ENCODE measurements at places on chromosomes 3 and 15.
A peak's percentile ranks its signal among the peaks of the same experiment; 100 is the strongest.

DNA sequence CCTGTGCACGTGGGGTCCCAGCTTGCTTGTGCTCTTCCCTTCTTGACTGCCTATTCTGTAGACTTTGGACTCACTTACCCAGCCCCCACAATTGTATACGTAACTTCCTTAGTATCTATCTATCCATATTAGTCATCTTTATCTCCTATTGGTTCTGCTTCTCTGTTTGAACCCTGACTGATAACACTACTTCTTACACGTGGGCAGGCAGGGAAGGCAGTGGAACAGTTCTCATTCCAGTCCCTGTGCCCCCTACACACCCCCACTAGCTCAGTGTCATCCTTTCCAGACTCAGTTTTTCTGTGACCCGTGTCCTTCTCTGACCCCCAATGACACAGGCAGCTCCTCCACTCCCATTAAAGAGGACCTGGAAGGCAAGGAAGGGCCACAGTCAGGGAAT lies 74.2 kb upstream of the FBN1 start:
- no peak for DNase-seq

DNA sequence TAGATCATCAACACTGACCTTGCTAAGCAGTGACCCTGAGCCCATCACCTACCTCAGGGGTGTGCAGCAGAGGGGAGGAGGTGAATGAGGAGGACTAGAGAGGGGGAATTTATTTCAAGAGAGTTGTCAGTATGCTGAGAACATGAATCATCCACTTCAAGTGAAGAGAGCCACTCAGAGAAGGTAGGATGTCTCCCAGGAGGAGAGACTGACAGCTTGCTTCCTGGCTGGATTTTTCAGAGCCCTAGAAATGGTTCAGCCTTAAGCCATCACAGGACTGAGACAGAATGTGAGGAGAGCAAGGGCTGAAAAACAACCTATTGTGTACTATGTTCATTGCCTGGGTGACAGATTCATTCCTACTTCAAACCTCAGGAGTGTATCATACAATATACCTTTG lies 34.8 kb downstream of the CCNL1 start:
- no peak for DNase-seq

- DNase-seq = no peak
Observed at GRCh38 chr3:112376992-112377391, 44.0 kb downstream of the CD200 start.

GRCh38 chr3:88443066-88443465 lies 293.3 kb downstream of the C3orf38 start:
- DNase-seq = no peak

- DNase-seq = no peak
Observed at GRCh38 chr3:55622733-55623132, 135.6 kb upstream of the WNT5A start.

DNA sequence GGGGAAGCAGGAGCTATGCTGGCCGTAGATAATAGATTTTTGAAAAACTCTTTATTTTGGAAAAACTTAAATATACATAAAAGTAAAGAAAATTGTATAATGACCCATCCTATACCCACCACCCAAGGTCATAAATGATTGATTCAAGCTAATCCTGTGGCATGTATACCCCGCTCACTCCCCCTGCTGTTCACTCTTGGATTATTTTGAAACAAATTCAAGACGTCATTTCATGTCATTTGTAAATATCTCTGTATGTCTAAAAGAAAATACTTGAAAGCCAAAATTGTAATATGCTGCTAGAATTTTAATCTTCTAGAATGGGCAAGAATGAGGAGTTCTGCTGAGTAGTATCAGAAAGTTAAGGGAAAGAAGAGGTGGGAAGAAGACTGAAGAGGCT lies 241.7 kb downstream of the FEZF2 start:
- DNase-seq = no peak

DNA sequence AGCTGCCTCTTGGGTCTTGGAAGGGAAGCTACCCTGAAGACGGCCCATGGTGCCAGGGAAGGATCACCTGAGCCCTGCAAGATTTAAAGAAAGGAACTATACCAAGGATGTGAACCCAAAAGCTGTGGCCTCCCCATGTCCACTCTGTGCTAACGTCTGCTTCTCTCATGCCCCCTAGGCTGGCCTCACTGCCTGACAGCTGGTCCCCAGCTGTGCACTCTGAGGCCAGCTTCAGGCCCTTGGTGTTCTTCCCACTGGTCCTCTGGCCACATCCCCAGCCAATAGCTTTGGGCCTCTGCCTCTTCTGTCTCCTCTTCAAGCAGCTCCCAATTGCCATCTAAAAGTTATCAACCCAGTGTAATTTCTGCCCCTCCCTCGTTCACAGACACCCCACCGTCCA lies 5.2 kb upstream of the LRRK1 start:
- no peak for DNase-seq

DNA sequence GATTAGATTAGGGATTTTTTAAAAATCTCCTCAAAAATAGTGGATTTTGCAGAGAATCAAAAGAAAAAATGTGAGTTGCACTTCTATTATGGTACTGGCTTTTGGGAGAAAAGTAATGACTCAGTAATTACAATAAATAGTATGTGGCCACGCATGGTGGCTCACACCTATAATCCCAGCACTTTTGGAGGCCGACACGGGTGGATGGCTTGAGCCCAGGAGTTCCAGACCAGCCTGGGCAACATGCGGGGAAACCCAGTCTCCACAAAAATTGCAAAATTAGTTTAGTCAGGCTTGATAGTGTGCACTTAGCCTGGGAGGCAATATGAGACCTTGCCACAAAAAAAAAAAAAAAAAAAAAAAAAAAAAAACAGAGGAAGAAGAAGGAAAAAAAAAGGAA lies 1098.2 kb downstream of the ZPLD1 start:
- DNase-seq = no peak

DNA sequence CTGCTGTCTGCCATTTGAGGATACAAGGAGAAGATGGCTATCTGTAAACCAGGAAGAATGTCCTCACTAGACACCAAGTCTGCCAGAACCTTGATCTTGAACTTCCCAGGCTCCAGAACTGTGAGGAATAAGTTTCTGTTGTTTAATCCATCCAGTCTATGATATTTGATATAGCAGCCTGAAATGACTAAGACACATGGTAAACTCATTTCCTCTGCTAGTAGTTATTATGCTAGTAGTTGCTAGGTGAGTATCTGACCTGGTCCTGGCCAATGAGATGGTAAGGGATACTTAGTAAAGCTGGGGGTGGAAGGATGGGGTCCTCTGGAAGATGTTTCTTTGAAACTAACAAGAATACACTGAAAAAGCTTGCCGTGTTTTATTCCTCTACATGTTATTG lies 280.7 kb upstream of the ARHGEF26 start:
- DNase-seq = no peak

GRCh38 chr3:185878920-185879319 lies 54.1 kb upstream of the IGF2BP2 start:
- DNase-seq = no peak

DNA sequence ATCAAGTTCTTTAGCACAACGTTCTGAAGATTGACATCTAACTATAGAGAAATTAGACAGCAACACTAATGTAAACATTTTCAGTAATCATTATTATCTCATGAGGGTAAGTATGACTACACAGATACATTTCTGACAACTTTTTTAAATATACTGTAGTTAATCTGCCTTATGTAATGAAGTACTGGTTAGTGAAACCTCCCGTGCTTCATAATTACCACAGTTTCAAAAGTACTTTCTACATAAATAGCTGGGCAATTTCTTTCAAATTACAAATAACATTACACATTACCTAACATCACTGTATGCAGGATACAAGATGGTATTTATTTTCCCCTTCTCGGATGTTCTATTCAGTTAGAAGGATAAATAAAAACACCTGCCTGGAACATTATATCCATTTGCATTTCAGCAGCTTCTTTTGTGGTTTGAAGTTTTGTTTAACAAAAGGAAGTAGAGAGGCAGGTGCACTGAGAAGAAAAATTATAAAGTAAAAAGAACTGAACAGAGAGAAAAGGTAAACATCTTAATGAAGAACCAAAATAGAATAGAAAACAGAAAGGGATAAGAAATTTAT lies 1241.5 kb upstream of the GBE1 start:
- no peak for DNase-seq

- DNase-seq = peak; percentile 71
Observed at GRCh38 chr15:63436872-63437375, 55.3 kb upstream of the CA12 start.

DNA sequence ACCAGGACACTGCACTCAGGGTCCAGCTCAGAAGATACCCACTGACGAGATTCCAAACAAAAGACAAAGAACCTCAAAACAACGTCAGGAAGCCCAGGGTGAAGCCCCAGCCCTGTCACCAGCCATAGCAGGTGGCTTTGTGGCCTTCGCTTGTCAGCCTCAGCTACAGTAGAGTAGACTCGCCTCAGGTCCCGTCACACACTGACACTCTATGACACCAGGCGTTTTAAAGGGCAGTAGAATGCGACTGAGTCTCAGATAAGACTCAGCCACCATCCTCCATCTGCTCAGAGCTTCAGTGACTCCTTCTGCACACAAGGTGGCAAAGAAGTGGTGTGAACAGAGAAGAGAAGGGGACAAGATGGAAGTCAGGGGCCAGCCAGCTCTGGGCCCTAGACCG lies 12.8 kb downstream of the RBPMS2 start:
- no peak for DNase-seq

DNA sequence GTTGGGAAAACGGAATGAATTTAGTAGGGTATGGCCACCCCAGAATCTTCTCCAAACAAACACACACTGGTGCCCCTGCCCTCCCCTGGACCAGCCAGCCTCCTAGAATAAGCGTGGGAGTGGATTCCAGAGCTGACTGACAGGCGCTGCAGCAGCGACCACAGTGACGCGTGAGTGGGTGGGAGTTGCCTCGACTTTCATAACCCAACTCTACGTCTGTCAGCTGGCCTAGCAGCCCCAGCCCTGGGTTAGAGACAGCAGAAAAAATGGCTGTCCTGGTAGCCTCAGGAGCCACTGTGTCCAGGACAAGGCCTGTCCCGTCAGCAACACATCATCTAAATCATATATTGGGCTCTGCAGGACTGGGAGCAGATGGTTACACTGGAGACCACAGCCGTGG lies 10.0 kb downstream of the PLA2G4B start:
- DNase-seq = no peak

- no peak for DNase-seq
Observed at GRCh38 chr15:92020804-92021203, 167.3 kb downstream of the SLCO3A1 start.

DNA sequence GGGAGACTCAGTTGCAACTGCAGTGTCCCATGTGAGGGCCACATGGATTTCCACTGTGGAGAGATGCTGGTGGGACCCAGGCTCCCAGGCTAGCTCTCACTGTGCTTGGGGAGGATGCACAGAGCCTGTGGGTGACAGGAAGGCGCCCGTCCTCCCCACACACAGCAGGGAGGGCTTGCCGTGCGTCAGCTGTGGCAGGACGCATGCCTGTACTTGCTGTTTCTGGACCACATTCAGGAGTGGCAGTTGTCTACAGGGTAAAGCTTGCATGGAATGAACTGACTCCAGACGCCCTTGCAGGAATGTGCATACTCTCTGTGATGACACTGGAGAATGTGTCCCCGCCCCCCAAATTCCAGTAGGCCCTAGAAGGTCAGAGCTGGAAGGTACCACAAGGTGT lies 63.8 kb upstream of the SNRPA1 start:
- DNase-seq = no peak

DNA sequence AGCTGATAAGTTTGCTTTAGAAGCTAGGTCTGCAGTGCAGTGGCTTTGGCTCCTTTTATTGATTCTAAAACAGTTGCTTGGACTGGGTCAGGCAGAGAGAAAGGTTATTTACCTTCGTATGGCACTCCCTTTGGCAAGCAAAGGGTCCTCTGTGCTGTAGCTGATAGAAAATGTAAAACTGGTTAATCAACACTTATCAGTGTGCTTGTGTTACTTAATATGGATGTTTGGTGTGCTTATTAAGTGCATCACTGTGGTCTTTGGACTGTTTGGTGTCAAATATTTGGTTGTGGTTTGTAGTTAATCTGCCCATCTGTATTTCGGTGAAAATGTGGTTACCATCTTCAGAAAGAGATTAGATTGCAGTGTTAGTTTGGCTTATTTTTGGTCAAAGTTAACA lies 16.0 kb downstream of the UBE2E2 start:
- DNase-seq = no peak

- DNase-seq = no peak
Observed at GRCh38 chr3:55719006-55719405, 231.9 kb upstream of the WNT5A start.

GRCh38 chr15:101428758-101429157 lies 60.7 kb downstream of the PCSK6 start:
- no peak for DNase-seq

- no peak for DNase-seq
Observed at GRCh38 chr3:16700651-16701050, 95.4 kb upstream of the DAZL start.

GRCh38 chr3:38214560-38214959 lies 49.2 kb downstream of the OXSR1 start:
- no peak for DNase-seq

DNA sequence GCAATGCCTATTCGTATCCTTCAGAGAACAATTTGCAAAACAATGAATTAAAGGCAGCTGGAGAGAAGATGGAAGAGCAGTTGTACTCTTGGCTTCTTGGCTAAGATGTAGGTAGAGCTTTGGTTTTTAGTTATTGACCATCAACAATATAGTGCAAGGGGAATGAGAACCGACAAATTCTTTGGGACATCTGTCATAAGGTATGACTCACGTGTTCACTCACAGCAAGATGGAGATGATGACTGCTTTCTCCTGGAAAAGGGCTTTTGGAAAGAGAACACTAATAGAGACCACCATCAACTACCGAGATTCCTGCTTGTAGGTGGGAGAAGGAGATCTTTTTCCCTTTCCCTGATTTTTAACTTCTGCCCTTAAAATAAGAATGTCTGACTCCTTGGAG lies 234.9 kb downstream of the NTRK3 start:
- no peak for DNase-seq

- DNase-seq = no peak
Observed at GRCh38 chr15:52436981-52437380, 91.7 kb downstream of the MYO5A start.

DNA sequence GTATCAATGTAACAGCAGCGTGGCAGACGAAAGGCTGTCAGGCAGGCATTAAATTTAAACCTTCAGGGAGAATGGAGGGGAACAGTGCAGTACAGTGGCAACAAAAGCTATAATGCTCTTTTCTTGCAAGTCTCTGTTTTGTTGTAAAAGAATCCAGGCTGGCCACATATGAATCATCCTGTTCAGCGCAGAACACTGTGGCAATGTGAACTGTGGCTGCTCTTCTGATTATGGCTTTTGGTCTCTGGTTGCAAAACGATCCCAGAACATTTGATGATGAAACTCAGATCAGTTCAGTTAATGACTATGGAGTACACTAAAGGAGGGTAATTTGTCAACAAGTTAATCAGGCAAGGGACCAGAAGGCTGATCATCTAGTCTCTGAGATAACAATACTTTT lies 219.7 kb upstream of the SGO1 start:
- DNase-seq = no peak

DNA sequence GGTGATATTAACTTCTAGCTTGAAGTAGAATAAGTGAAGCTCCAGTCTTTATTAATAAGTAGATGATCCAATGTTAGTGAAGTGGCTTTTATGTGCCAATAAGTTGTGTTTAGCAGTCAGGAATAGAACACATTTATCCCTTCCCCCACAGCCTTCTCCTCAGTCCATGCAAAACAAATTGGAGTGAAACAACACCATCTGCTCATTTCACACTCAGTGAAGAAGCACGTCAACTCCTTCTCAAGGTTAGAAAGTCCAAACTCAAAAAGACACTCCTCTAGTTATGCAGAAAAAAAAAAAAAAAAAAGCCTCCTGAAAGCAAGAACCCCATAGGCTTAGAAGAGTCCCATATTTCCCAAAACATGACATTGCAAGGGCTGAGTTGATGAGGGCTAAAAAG lies 18.0 kb upstream of the NEO1 start:
- DNase-seq = no peak

Measured in NCI-H2081 treated with DMSO at 0.1 percent for 48 hours (cell line).